ENCODE measurements at places on chromosomes 11 and 22.

GRCh38 chr22:49068861-49069500, 758.7 kb downstream of the BRD1 start:
- no peak for DNase-seq

- no peak for DNase-seq
Observed at GRCh38 chr11:8309862-8310261, 46.2 kb upstream of the LMO1 start.

- no peak for DNase-seq
Observed at GRCh38 chr11:134880788-134881187, 468.7 kb upstream of the B3GAT1 start.

GRCh38 chr22:20653795-20654342, 120.0 kb upstream of the SERPIND1 start:
- no peak for DNase-seq

- no peak for DNase-seq
Observed at GRCh38 chr11:66529655-66530054, 16.2 kb downstream of the ZDHHC24 start.
